ENCODE measurements at places on chromosomes 13 and 19. TPM values are rescaled to one million over a fixed set of nuclear protein-coding genes. Genes with fewer than 3 reads are reported as not detected.
A peak's percentile ranks its signal among the peaks of the same experiment; 100 is the strongest.

- DNase-seq: no peak
These were observed 40.7 kb downstream of the MZT1 start for GRCh38 chr13:72686766-72687165.

DNA sequence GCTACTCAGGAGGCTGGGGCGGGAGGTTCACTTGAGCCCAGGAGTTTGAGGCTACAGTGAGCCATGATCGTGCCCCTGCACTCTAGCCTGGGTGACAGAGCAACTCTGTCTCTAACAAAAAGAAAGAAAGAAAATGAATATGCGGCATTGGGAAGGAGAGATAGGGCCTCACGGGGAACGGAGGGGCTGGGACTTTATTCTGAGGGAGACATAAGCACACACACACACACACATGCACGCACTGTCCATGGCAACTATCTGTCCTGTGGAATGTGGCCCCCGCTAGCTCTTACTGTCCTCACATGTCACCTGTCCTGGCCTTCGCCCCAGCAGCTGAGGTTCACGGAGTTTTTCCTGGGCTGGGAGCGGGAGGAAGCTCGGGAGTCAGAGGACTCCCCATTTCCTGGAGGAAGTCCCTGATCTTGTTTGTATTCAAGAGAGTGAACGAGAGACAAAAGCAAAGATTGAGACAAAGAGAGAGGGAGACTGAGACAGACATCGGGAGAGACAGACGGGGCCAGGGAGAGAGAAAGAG is 654 bp downstream of the STAP2 start:
- no peak for DNase-seq

GRCh38 chr19:7500811-7501450 is 12.1 kb upstream of the PEX11G start:
- DNase-seq: peak; percentile 71

DNA sequence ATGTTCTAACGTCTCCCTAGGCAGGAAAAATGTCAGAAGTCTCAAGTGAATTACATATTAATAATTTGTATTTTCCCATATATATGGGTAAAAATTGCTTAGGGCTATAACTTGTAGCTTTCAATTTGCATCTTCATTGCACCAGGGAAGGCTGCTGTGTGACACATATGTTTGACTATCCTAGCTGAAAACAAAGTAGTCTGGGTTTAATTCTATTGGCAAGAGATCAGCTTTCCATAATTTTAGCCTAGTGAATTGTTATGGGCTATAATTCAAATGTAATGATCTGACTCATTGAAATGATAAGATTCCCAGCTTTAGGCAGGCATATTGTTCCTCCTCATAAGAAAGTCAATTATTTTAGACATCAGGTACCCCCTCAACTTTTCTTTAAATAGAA is 553.1 kb downstream of the DCT start:
- no peak for DNase-seq

- DNase-seq: no peak
These were observed 136.8 kb downstream of the DCT start for GRCh38 chr13:94342436-94343242.

DNA sequence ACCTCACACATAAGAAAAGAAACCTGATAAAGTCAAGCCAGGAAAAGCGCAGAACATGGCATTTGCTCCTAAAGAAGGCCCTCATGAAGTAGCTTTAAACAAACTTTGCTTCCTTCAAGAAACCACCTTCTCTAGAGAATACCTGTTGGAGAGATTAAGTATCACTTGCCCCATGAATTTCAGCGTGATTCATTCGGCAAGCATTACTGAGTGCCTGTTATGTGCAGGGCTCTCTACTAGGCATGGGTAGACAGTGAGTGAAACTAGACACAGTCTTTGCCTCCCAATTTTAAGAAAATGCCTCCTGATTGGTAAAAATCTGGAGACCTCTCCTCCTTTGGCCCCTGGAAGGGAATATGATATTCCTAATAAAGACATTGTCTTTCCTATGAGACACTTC is 475.8 kb upstream of the NBEA start:
- no peak for DNase-seq

DNA sequence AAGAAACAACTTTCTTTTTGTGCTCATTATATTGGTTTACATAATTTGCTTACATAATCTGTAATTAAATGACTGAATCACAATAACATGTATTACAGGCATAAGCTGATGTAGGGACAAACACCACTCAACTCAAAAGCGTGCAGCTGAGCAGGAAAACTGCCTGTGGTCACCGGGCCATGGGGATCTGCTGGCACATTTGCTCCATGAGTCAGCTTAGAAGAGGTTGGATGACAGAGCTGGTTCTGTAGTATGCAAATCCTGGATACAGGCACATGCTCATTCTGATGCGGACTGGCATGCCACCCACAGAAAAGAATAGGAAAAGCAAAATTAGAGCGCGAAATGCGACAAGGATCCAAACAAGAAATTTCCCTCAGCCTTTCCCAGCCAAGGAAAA is 128.6 kb downstream of the USP12 start:
- no peak for DNase-seq

- no peak for DNase-seq
These were observed 347.8 kb downstream of the ZNF536 start for GRCh38 chr19:30719999-30720345.

GRCh38 chr19:19542507-19542906 is 4.4 kb downstream of the CILP2 start:
- DNase-seq: no peak

- no peak for DNase-seq
These were observed 947 bp downstream of the ATP4B start for GRCh38 chr13:113656831-113657671.

- no peak for DNase-seq
These were observed 3.0 kb upstream of the PLIN4 start for GRCh38 chr19:4521170-4521887.

GRCh38 chr13:102913914-102914313 is 68.1 kb downstream of the ERCC5 start:
- DNase-seq: no peak

DNA sequence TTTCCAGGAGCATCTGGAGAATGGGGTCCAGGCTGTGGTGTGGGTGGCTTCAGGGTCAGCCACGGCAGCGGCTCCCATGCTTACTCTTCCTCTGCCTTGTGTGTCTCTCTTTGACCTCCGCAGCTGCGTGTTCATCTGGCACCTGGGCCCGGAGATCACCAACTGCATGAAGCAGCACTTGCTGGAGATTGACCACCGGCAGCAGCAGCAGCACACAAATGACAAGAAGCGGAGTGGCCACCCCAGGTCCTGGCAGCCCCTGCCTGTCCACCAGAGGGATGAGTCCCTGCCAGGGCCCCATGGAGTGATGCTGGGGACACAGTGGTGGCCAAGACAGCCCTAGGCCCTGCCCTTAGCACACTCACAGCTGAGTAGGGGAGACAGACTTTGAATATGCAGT is 18.4 kb upstream of the OVOL3 start:
- no peak for DNase-seq

GRCh38 chr13:48660361-48661076 is 6.8 kb downstream of the CYSLTR2 start:
- DNase-seq: no peak

DNA sequence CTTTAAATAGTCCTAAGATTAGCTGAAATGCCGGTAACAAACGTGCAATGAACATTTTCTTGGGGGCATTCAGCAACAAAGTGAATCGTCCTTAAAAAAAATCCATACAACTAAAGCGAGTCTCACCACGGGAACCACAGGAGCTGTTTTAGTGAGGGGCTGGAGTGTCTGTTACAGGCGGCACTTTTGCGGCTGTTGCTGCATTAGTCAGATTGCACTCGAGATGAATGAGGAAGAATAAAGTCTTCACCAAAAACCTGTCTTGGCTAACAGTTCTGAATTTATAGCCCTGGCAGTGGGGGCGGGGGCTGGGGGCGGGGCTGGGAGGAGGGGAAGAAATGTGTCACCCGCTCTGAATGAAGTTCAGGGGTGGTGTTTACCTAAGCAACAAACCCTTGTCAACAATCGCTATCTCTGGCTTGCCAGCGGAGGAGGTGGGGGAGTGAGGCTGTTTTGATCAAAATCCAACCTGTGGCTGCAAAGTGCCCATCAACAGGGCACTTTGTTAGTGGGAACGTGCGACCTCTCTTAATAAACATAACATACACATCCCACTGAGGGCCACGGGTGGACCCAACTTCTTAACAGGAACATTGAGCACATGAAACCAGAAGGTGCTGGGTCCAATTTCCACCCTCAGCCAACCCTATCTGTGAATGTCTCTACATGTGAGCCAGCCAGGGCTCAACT is 44.5 kb downstream of the RFX2 start:
- DNase-seq: peak; percentile 61

- DNase-seq: no peak
These were observed 843 bp downstream of the ANO8 start for GRCh38 chr19:17333611-17334413.

DNA sequence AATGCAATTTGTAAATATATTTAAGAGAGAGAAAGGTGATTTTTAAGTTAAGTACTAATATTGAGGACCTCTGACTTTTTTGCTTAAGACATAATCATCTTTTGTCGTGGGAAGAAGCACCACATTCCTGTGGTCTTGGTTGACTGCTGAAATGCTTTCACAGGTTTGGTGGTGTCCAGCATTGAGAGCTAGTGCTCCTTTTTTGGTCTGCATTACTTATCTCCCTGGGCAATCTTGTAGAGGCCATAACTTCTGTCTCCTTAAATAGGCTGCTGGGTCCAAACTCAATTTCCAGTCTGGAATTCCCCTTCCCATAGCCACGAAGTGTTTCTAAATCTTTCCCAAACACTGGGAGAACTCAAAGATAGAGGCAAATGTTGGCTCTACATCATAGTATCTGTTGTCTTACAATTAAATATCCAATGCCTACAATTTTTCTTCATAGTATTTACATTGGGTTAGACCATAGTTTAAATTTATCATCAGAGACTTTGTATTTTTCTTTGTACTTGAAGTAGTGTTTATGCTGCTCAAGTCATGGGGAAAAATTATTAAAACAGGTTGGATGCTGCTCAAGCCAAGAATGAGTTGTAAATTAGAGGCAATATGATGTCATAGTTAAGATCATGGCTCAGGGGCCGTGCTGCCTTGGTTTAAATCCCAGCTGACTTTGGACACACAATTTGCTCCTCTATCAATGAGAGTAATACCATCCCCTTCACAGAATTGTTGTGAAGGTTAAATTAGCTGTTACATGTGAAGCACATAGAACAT is 105.6 kb downstream of the POSTN start:
- no peak for DNase-seq

- DNase-seq: no peak
These were observed 195.7 kb upstream of the UBL3 start for GRCh38 chr13:30045916-30046704.

DNA sequence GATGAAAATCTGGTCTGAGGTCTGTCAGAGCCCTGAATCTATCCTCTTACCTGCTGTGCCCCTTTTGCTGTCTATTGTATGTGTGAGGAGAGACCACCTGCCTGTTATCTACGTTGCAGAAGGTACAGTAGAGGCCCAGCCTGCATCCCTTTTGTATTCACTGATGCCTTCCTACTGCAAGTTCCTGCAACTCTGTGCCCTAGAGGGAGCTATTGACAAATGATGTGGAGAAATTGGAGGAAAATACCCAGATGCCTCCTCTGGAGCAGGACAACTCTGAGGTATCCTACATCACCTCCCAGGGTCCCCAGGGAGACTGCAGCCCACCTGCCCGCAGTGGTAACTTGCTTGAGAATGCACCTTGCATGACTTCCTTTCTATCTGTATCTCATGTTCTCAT is 33.7 kb downstream of the SIAH3 start:
- DNase-seq: no peak

DNA sequence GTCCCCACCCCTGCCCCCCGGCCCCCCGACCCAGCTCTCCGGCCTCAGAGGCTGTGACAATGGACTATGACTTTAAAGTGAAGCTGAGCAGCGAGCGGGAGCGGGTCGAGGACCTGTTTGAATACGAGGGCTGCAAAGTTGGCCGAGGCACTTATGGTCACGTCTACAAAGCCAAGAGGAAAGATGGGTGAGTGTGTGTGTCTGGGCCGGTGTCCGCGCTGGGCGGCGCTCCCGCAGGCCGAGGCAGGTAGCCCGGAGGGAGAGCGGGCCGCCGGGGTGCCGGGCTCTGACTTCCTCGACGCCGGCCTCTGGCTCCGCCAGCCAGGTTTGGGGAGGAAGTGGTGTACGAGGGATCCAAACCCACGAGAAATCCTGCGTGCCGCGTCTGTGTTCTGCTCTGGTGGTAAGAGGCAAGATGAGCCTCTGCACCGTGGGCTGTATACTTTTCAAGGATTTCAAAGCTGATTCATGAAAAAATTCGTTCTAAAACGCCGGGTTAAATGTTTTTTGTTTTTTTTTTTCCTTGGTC is 718 bp downstream of the CDK8 start:
- DNase-seq: peak; percentile 40

GRCh38 chr13:25217023-25217885 is 45.2 kb upstream of the AMER2 start:
- no peak for DNase-seq

DNA sequence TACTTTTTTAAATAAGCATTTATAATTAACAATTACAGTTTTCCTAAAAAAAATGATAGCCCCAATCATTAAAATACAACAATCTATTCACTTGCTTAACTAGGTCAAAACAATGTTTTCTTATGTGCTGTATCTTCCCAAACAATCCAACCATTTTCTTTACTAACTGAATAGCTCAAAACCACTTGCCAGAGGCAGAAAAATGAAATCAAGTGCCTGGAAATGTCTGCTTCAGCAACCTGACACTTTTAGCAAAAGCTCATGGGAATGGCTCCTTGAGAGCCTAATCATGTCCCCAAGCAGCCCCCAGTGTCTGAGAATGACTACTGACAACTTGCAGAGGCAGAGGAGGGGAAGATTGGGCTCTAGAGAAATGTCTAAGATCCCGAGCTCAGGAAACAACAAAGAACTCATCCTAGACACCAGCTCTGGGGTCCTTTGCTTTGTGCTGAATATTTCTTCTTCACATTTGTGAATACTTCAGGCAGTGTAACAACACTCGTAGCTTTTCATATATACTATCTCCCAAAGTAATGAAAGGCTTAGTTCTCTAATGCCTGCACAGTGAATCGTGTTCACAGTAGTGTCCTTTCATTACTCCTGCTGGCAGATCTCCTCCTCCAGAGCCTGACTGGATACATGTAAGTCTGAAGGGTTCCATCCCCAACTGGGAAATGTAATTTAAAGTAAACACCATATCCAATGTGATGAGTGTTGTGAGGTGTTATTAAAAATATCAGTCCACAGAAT is 280.0 kb downstream of the LHFPL6 start:
- no peak for DNase-seq

GRCh38 chr13:91719033-91719432 is 320.6 kb downstream of the GPC5 start:
- no peak for DNase-seq

The RGCC gene
- 15.8 TPM for polyA plus RNA-seq

The AMH gene
- polyA plus RNA-seq: 2.8 TPM

The KLK8 gene
- polyA plus RNA-seq: 2.4 TPM

The DOCK6 gene
- 66.4 TPM for polyA plus RNA-seq

The IRGC gene
- polyA plus RNA-seq: not detected

The CCDC159 gene
- polyA plus RNA-seq: 43.2 TPM

The ZNF93 gene
- 16.4 TPM for polyA plus RNA-seq

The OR4F17 gene
- polyA plus RNA-seq: not detected

The MBD3L3 gene
- polyA plus RNA-seq: not detected

The CERS1 gene
- 8.1 TPM for polyA plus RNA-seq

The IZUMO1 gene
- polyA plus RNA-seq: 1.2 TPM

The SIGLECL1 gene
- not detected for polyA plus RNA-seq

The SHD gene
- 1.5 TPM for polyA plus RNA-seq

The CCDC8 gene
- 45.3 TPM for polyA plus RNA-seq
